NCI-H1048 (cell line): ENCODE measurements at places on chromosomes 5 and 9.

- no peak for DNase-seq
Observed at GRCh38 chr9:89522261-89522958, 24.5 kb upstream of the SEMA4D start.

DNA sequence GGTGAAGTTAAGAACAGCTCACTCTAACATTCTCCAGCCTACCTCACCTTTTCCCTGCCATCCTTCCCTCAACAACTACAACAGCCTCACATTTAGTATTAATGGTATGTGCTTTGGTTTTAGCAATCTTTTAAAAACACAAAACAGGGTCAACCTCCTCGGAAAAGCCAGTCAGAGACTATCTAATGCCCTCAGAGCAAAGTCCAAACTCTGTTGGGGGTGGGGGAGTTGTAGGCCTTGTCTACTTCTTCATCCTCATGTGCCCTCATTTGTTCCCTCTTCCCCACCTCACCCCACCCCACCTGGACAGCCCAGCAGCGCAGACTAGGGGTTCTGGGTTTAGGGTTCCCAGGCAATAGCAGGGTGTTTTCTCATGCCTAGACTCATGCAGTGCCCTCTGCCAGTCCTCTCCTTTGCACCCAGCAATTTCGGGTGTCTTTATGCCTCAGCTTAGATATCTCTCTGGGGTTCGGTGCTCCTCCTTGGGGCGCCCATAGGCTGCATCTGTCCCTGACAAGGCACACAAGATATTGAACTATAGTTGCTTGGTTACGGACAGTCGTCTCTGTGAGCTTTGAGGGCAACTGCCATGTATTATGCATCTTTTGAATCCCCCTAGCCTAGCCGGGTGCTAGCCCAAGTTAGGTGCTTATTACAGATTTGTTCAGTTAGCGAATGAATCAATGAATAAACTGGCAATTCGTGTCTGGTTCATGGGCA is 762 bp upstream of the TCOF1 start:
- no peak for DNase-seq

DNA sequence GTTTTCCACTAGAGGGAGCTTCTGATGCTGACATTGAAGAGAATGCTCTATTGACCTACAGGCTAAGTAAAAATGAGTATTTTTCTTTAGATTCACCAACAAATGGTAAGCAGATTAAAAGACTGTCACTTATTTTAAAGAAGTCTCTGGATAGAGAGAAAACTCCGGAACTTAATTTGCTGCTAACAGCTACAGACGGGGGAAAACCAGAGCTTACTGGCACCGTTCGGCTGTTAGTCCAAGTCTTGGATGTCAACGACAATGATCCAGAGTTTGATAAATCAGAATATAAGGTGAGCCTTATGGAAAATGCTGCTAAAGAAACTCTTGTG is 764 bp downstream of the PCDHA11 start:
- DNase-seq = no peak

DNA sequence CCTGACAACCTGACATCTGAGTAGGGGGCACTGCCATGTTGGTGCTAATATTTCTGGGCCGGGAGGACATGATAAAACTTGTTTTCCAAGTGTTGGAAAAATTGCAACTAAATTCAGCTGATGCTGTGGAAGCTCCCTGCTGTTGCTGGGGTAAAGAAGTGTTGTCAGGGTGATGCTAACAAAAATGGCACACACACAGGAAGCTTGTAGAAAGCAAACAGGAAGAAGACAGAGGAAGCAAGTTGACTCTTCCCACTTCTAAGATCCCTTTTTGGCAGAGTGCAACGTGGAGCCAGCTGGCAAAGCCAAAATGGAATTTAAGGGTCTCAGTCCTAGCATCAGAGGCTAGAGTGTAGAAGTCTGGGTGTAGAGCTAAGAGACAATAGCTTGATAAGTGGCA is 11.3 kb upstream of the RIOK2 start:
- no peak for DNase-seq

- DNase-seq = no peak
Observed at GRCh38 chr9:72728031-72728770, 206.8 kb downstream of the TMC1 start.

GRCh38 chr5:157345485-157345884 is 79.6 kb downstream of the CYFIP2 start:
- no peak for DNase-seq

DNA sequence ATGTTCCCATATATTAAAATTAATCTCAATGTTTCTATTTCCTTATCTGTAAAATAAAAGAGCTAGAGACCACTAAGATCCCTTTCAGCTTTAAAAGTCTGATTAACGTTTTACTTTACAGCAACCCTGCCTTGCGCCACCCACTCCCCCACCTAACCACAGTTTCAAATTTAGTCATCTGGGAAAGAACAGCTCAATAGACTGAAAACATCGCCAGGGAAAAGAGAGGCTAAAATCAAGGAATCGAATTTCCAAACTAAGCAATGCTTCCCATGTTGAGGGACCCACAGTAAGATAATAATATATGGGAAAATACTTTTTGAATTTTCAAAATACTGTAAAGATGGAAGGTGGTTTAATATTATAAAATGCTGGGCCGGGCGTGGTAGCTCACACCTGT is 6.6 kb downstream of the SAXO1 start:
- DNase-seq = no peak

GRCh38 chr5:57119031-57119430 is 54.8 kb upstream of the GPBP1 start:
- DNase-seq = no peak

DNA sequence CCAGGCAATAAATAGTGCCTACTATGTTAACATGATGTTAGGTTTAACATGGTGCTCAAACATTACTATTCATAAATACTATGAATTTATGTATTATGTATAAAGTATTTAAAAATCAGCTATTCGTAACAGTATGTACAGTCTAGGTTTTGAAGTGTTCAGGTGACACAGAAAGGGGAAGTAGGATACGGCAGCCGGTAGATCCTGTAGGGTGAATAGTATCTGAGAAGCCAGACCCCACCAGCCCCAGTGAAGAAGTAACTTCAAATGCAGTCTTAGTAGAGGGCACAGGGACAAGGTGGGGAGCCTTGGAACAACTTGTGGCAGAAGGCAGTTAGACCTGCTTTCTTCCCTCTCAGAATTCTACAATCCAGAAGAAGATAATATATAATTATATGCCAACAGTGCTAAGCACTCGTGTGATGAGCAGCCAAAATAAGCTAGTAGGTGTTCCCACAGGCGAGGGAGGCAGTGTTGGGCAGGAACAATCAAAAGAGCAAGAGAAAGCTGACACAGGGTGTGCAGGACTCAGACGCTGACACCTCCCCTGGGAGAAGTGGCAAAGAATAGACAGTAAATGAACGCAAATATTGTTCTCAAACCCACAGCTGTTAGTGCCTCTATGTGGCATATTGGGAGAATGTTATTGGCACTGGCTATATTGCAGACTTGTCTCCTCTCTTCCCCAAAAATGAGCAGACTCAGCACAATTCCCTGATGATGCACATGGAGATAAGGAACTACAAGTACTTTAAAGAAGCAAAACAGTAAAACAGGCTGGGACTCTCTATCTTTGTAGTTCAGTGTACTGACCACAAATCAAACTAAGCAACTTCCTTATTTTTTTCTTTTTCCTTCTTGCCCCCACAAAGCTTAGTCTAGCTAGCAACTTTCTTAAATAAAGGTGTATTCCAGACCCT is 4.6 kb downstream of the ZNF367 start:
- no peak for DNase-seq

DNA sequence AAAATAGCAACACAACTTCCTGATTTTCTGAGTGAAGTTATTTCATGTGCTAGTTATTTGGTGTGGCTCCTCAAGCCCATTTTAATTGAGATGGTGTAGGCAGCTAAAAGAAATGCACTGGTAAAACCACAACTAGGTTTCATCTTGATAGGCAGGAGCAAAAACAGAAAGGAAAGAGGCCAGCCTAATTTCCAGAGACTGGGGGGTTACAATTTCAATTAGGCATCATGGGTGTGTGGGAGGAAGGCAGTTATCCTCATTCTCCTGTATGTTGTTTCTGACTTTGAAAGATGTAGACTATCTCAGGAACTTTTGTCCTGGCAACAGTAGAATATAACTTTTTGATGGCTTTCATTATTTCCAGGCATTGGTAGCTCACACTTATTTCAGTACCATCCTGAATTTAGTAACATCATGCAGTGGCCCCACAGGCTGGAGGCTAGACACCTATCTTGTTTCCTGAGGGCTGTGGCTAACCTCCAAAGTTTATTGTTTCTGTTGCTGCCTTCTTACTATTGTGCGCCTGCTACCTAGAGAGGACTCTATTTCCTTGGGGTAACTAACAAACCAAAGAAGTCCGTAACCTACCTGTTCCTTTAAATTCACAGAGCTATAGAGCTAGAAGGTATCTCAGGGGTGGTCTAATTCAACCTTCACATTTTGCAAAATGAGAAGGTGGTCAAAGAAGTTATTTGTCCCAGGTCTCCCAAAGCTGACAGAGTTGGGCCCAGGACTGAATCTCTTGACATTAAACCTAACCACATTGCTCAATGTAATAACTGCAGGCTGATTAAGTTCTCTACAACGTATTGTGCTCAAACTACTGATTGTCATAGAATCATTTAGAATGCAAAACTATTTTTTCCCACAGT is 42.4 kb downstream of the FYB1 start:
- DNase-seq = no peak

- no peak for DNase-seq
Observed at GRCh38 chr9:33137781-33138264, 29.3 kb downstream of the B4GALT1 start.

GRCh38 chr9:76562511-76562911 is 103.5 kb downstream of the GCNT1 start:
- no peak for DNase-seq

DNA sequence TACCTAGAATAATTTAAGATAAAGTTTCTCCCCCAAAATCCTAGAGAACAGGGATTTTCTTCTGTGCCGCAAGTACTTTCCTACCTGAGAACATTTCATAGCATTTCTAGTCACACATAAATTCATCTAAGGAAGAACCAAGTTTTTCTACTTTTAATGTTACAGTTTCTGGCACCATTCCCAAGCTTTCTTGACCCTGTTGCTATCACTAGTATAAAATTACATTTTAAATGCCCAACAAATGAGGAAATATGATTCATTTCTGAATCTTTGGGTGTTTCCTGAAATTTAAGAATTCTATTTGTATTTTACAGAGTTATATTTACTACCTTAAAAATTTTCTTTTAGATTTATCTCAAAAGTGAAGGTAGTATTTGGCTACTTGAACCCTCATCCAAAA is 137.8 kb downstream of the LPAR1 start:
- DNase-seq = no peak

GRCh38 chr5:80759866-80760577 is 105.2 kb upstream of the DHFR start:
- no peak for DNase-seq
